ENCODE measurements at places on chromosomes 11 and 22.

DNA sequence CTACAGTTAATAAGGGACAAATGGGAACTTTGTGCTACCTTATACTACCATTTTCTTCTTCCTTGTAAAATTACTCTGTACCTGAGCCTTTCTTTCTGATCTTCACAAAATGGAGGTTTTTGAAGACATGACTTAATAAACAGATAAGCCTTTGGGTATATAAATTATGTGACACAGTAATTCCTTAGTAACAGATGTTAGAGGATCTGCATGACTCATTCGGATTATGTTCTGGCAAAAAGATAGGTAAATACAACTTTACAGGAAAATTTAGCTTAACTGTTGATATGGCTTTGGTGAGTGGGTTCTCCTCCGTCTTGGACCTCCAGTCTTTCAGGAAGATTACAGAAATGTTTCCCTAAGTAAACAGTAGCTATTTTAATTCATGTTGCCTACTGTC, 61.8 kb downstream of the BID start:
- no peak for DNase-seq

DNA sequence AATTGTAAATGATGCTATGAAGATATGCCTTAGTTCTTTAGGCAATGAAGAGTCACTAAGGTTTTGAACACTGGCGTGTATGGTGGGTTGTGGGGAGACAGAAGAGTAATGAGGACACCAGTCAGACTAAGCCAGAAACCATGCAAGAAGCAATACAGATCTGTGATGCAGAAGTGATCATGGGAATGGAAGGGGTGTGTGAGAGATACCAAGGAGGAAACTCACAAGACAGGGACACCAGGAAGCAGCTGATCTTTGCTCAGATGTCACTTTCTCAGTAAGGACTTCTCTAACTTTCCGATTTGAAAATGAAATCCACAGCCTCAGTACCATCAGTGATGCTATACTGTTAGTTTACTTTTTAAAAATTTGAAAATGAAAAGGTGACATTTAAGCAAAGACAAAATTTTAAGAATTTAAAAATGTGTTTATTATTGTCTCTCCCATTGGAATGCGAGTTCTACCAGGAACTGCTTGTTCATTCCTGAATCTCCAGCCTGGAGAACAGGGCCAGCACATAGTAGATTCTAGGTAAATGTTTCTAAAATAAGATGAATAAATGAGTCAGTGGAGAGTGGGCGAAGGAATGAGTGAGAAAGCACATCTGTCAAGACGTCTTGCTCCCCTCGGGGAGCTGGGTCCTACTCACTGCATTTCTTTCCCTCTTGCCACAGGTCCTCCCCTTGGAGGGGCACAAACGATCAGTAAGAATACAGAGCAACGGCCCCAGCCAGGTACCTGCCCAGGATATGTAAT, 60.4 kb downstream of the KCNJ1 start:
- no peak for DNase-seq

DNA sequence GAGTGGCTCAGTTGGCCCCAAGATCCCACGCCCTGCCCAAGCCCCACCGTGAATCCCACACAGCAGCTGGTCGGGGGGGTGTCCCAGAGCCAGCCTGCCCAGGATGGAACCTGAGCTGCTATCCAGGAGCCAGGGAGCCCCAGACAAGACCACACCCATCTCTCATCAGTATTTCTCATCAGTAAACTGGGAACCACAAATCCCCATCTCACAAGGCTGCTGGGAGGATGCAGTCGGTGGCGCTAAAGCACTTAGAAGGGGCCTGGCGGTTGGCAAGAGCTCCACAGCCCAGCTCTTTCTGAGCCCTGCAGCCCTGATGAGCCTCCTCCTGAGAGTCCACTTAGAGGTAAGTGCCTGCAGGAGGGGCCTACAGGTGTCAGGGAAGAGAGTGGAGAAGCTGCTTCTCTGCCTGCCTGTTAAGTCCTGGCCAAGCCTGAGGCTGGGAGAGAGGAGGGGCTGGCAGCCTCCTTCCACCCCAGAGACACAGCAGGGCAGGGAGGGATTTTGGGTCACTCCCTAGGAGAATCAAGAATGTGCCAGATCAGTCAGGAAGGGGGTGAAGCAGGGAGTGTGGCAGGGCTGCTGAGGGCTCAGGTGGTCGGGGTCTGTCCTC, 6.1 kb downstream of the FADS3 start:
- peak; percentile 57 for DNase-seq

- DNase-seq: no peak
Measured at GRCh38 chr11:65627202-65627601, 10.7 kb upstream of the SIPA1 start.

DNA sequence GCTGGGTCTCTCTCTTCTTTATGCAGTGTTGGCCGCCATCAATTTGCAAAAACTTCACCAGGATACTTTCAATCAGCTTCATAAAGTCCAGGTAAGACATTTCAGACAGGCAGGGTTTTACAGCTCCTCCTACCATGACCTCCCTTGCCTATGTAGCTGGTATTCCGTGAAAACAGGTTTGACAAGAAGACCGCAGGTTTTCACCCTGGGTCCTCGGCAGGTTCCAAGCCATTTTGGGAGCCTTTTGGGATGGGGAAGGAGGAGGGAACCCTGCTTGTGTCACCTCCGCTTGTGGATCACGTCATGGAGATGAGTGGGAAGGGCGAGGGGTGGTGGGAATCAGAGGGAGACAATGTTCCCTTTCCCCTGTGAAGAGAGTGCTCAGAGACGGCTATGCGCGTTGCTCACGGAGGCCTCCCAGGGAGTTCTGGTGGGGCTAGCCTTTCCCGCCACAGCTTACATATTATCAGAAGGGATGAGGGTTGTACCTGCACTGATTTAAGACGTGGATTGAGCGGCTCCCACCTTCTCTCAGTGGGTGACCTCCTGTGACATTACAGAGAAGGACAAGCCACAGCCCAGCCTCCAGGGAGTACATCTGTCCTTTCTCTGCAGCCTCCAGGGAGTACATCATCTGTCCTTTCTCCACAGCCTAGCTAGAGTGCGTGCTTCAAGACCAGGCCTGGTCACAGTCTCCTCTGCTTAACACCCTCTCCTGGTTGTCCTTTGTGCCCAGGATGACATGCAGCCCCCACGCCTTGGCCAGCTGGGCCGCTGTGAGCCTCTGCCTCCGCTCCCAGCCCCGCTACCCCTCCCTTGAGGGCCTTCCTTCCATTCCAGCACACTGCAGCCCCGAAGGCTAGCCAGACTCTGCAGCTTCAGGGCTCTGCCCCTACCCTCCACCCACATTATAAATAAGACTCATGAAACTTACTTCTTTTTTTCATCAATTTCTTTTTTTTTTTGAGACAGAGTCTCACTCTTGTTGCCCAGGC, 17.2 kb downstream of the GLB1L3 start:
- DNase-seq: no peak
